ENCODE measurements at places on chromosomes 11 and 22.

DNA sequence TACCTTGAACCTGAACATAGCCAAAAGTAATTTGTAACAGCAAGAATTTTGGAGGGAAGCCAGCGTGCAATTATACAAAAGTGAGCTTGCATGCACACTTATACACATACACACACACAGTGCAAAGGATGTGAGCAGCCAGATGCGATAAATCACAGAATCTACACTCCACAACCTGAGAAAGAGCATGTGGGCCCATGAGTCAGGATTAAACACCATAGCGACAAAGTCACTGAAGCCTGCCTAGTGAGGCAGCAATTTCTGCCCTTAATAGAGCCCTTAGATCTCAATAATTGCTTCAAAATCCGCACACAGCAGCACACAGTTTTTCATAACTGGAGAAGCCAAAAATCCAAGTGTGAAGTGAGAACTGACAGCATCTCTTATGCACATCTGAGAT, 42.6 kb upstream of the TEAD1 start:
- DNase-seq: no peak

DNA sequence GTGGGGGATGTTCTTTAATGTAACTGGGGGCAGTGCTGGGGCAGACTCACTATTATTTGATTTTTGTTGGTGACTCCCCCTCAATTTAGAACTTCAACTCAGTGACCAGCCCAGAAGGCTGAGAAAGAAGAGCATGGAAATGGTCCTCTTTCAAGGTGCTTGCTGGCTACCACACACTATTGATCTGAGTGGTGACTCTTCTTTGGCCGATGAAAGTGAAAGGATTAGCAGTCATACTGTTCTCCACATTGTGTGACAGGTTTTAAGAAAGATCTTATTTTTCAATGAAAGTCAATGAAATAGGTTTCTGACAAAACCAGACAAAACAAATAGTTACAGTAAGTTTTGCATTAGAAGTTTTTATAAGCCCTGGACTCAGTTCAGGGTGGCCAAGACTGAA, 29.9 kb downstream of the NLRP14 start:
- DNase-seq: no peak

DNA sequence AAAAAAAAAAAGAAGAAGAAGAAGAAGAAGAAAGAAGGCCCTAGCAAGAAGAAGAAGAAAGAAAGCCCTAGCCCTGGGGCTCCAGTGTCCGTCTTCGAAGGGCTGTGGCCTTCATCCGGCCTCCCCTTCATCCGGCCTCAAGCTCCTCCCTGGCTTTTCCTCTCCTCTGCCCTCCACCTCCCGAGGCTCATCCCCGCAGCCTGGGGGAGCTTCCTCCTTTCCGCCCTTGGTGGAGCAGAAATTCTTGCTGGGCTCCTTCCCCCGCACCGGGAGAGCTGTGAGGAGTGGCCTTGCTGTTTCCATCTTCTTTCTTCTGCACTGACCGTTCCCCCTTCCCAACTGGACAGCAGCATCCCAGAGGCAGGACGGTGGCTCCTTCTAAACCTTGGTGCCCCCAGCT, 9.5 kb upstream of the LTO1 start:
- no peak for DNase-seq

GRCh38 chr11:20021212-20021611, 139.1 kb downstream of the DBX1 start:
- DNase-seq: no peak

GRCh38 chr22:36884349-36885158, 23.7 kb downstream of the NCF4 start:
- DNase-seq: peak; percentile 71

GRCh38 chr11:64571050-64571409, 20.0 kb upstream of the SLC22A12 start:
- no peak for DNase-seq

- DNase-seq: no peak
Measured at GRCh38 chr22:46586531-46587011, 33.6 kb upstream of the GRAMD4 start.

- peak; percentile 25 for DNase-seq
Measured at GRCh38 chr11:84780689-84781293, 846.4 kb downstream of the DLG2 start.

GRCh38 chr11:75028724-75029123, 40.0 kb downstream of the NEU3 start:
- DNase-seq: no peak

DNA sequence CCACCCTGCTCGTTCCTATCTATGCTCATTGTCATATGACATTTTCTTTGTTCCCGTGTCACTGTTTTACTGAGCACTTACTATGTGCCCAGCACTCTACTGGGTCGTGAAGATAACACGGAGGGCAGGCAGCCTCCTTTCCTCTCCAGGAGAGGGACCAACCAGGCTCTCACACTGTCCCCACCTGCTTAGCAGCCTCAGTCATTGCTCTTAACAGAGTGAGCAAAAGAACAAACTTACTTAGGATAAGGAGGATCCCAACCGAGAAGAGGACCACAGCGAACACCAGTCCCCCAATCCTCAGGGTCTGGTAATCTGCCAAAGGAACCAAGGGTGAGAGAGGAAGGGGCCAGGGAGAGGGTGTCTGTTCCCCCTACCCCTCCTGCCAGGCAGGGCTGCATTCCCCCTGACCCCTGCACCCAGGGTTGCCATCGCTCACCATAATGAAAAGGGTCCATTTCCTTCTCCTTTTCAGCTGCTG, 17.0 kb upstream of the FXYD2 start:
- DNase-seq: no peak
